ENCODE measurements at places on chromosomes 2 and 18.

DNA sequence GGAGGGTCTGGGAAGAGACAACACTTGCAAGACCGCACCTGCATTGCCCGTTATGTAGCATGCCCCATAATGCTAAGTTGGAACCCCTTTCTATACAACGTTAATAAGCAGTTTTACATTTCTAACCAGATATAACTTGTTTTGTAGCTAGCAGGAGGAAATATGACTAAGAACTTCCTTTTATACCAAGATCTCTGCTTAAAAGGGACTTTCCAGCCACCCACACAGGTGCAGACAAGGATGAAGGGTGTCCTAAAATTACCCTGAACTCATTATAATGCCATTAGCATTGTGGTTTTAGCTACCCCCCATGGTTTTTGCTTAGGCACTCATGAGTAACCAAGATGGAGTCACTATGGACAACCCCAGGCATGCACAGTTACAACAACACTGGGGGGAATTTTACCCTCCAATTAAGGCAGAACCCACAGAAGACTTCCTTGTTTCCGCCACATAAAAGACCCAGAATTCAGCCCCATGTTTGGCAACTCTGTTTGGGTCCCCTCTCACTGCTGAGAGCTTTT is 362.8 kb downstream of the CBLN2 start:
- no peak for DNase-seq

DNA sequence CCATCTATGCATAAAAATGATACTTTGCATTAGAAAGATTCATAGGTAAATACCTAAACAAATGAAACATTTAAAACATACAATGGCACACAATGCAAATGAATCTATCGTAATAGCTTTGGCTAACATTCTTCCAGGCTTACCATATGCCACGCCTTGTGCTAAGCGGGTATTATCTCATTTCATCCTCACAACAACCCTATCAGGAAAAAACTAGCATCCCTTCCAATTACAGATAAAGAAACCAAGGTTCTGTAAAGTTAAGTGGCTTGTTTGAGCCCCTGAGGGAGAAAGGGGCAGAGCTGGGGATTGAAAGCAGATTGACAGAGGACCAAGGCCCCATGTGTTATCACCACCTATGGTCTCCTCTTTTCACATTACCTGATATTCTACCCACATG is 145.4 kb upstream of the ETAA1 start:
- DNase-seq = no peak

- no peak for DNase-seq
Measured at GRCh38 chr2:102366406-102367112, 11.0 kb downstream of the IL18R1 start.

DNA sequence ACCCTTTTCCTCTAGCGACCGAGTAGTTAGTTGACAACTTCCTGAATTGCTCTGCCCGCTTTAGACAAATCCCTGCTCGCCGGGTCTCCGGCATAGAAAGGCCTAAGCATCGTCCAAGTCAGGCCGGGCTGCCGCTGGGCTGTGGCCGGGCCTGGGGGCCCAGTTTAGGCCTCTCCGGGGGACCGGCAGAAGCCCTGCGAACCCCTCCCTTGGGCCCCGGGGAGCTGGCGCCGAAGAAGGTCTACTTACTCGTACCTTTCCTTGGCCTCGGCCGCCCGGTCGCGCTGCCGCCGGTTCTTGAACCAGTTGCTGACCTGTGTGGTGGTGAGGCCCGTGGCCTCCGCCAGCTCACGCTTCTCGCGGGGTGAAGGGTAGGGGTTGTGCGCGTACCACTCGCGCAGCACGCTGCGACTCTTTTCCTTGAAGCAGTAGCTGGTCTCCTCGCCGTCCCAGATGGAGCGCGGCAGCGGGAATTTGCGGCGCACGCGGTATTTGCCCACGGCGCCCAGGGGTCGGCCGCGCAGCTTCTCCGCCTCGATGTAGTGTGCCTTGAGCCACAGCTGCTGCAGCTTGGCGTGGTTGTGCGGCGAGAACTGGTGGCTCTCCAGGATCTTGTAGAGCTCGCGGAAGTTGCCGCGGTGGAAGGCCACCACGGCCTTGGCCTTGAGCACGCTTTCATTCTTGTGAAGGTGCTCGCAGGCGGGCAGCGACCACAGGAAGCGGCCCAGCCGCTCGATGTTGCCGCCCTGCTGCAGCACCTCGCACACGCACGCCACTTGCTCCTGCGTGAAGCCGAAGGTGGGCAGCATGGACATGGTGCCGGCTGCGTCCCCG is 739 bp downstream of the SIX2 start:
- DNase-seq = peak; percentile 49

DNA sequence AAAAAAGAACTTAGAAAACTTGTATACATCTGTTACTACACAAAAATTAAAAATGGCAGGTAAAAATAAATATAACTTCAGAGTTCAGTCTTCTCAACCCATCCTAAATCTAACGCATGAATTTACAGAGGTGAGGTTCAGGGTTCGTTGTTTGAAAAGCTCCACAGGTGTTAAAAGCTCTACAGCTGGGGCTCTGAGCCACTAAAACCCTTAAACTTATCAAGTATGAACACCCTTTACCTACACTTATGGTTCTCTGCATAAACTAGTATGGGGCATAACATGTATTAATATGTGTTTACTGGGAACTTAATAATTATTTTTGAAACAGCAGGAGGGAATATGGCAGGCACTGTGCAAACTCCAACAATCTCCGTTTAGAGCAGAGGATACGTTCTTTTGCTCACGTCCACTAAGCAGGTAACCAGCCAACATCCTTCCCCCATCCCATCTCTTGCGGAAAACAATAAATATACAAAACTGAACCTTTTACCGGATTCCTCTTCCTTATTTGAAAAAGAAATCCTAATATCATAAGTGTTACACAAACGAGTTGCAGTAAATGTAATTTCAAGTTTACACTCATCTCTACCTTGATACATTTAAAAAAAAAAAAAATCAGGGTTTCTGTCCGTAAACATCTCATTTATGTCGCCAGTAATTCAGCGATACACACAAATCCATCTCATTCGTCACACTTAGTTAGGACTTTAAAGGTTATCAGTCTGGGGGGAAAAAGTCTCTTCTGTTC is 1.3 kb downstream of the PIAS2 start:
- DNase-seq = no peak

DNA sequence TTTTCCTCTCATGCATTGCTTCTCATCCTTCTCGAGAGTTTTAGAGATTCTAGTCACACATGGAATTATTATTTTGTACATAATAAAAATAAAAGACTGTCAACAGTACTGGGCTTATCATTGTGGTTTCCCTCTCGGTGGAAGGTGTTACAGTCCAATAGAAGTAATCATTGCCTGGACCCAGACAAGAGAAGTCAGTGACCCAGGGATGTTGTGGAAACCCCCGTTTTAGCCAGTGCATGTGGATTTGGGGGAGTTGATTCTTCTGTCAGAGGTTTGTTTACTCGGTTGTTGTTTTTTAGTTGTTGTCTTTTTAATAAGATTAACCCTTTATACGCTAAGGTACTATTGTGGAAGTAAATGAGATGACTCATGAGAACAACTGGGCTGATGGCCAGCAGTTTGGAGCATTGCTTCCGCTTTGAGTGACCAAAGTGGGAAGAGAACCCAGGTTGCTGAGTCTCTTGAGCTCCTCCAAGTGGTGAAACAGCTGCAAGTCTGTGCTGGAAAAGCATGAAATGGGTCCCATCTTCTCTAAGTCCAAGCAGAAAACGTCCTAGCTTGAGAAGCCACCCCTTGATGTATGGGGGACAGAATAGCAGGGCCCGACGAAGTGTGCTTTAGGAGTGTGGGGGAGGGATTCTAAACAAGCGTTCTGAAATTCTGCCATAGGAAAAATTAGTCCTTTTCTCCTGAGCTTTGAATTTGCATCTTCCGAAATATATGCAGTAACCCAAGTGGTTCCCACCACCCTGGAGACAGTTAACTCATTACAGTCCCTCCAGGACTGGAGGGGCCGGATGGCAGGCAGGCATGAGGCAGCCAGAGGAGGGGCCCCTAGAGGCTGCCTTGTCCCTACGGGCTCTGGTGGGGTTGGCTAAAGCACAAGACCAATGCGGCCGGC is 61.8 kb upstream of the GPR45 start:
- DNase-seq = peak; percentile 16

GRCh38 chr2:111100087-111100764 is 20.5 kb upstream of the BCL2L11 start:
- no peak for DNase-seq

GRCh38 chr2:197311421-197312033 is 947 bp upstream of the ANKRD44 start:
- no peak for DNase-seq

- no peak for DNase-seq
Measured at GRCh38 chr2:121723316-121723715, 13.4 kb downstream of the NIFK start.

- DNase-seq = no peak
Measured at GRCh38 chr2:96205888-96206287, 2.7 kb downstream of the STARD7 start.
